ENCODE measurements at places on chromosomes 16 and 17.

GRCh38 chr17:50181591-50182560, 16.1 kb downstream of the SGCA start:
- DNase-seq: no peak

DNA sequence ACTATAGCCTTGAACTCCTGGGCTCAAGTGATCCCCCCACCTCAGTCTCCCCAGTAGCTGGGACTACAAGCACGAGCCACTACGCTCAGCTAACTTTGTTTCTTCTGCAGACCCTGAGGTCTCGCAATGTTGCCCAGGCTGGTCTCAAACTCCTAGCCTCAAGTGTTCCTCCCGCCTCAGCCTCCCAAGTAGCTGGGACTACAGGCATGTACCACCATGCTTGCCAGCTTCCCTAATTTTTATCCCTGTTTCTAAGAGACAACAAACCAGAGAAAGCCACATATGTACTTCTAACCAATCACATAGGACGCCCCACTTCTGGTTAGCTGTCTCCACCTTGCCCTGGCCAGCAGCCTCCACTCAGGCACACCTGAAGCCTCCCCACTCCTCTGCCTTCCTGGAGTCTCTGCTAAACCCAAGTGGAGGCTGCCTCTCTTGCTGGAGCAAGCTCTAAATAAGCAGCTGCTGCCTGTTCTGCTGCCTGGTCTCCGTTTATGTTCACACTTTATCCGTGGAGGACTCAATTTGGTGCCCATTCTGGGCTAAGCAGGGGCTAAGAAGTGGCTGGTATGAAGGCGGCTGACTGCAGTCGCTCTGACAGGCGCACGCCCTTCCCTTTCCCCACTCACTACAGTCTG, 24.7 kb downstream of the NSMCE1 start:
- no peak for DNase-seq

DNA sequence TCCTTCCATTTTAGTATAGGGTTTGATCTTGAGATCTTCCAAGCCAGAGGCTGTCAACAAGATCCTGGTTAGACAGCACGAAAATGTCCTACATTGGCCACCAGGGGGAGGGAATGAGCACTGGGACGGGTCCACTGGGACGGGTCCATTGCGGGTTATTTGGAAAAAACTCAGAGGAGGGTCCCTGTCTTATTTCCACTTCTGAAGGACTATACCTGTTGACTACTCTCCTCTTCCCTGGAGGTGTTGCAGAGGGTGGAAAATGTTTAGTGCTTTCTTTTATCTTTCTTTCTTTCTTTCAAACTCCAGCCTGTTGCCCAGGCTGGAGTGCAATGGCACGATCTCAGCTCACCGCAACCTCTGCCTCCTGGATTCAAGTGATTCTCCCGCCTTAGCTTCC, 2.5 kb downstream of the TTLL6 start:
- no peak for DNase-seq

GRCh38 chr16:48503336-48503735, 106.6 kb downstream of the N4BP1 start:
- DNase-seq: no peak

DNA sequence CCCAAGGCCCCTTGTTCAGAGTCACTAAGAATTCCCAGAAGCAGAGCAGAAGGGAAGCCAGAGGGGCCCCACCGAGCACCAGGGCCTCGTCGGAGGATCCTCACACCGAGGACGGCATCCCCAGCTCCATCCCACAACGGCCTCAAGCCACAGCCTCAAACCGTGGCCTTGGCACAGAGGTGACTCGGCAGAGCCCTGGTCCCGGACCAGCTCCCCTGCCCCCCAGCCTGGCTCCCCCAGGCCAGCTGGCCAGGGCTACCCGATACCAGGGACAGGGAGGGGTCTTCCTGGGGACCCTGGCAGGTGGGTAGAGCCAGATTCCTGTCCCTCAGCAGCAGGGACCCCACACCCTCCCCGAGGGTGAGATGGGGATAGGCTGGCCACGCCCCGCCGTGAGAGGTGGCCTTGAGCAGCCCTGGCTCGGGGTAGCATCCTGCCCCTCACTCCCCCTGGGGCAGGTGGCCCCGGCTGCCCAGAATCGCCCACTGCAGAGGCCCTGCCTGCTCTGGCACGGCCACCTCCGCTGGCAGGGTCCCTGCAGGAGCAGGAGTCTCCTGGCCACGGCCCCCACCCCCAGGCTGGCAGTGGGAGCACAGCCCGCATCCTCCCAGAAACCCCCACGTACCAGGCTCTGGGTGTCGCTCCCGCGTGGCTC, 5.6 kb upstream of the PVALEF start:
- no peak for DNase-seq

- DNase-seq: no peak
Observed at GRCh38 chr17:77598241-77598620, 360.3 kb upstream of the TNRC6C start.

DNA sequence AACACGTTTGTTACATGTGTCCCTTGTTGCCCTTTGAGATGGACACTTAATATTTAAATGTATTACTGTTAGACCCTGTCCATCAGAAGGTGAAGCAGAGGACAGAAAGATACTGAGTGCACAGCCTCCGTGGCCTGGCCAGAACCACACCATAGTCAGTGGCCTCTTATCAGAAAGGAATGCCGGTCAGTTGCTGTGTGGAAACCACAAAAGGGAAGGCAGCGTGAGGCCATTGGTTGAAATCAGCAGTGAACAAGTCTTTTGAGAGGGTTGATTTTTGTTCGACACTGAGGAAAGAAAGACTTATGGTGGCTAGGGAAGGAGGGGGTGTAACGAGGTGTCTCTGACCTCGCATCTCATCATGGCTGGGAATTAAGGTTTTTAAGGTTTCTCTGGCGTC, 85.4 kb upstream of the CLEC18A start:
- DNase-seq: peak; percentile 78

GRCh38 chr16:66273644-66274334, 92.7 kb upstream of the CDH5 start:
- DNase-seq: no peak

DNA sequence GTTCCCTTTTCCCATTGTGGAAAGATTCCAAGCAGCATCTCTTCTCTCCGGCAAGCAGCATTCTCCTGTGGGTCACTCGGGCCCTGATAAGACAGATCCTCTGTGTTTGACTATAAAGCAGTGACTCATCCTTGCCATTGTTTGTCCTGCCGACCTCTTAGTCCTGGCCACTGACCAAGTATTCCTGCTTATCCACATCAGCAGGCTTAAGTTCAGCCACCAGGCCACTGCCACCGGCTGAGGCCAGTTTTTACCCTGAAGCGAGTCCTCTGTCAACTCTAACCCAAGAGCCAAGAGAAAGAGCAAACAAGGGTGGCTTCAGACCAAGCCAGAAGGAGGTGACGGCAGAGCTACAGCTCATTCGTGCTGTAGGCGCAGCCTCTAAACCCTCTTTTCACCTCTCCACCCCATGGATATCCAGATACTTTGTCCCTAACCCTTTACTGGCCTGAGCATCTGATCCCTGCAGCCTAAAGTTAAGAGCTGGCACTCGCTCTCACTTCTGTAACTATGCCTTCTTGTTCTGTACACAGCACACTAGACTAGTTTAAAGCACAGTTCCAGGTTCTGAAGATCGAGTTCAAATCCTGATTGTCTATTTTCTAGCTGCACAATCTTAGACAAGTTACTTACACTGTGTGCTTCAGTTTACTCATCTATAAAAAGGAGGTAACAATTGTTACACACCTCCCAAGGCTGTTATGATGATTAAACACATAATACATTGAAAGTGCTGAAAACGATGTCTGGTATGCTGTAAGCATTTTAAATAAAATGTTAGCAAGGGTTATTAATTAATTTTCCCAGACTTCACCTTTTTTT, 31.0 kb downstream of the SOX9 start:
- DNase-seq: peak; percentile 98

DNA sequence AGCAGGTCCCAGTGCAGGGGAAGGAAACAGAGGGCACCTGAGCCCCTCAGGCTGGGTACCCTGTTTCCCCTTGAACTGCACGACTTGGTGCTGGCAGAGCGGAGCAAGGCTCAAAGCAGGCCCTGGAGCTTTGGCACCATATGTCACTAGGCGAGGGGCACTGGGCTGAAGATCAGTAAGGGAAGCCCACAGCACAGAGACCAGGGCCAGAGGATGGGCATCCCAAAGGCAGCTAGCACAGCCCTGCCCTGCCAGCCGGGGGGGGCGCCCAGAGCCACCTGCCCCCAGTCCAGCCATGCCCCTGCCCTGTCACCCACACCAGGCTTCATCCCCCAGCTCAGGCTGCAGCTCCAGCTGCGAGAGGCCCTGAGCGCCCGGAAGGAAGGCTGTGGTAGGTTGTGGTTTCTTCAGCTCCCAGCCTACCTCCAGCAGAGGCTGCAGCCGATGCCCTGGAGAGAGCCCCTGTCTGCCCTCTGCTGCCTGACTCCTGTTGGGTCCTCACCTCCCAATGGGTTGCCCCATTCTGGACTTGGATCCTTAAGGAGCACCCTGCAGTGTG, 10.9 kb downstream of the NHERF1 start:
- DNase-seq: no peak

GRCh38 chr16:5490499-5490898, 392.9 kb upstream of the EEF2KMT start:
- peak; percentile 16 for DNase-seq

GRCh38 chr17:17736205-17737183, 55.2 kb downstream of the RAI1 start:
- no peak for DNase-seq

DNA sequence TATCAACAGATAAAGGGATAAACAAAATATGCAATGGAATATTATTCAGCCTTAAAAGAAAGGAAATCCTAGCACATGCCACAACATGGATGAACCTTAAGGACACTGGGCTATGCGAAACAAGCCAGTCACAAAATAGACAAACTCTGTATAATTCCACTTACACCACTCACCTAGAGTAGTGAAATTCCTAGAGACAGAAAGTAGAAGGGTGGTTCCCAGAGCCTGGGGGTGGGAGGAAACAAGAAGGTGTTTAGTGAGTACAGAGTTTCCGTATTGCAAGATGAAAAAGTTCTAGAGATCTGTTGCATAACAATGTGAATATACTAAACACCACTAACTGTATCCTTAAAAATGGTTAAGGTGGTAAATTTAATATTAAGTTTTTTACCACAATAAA, 10.0 kb downstream of the SPOP start:
- DNase-seq: no peak

DNA sequence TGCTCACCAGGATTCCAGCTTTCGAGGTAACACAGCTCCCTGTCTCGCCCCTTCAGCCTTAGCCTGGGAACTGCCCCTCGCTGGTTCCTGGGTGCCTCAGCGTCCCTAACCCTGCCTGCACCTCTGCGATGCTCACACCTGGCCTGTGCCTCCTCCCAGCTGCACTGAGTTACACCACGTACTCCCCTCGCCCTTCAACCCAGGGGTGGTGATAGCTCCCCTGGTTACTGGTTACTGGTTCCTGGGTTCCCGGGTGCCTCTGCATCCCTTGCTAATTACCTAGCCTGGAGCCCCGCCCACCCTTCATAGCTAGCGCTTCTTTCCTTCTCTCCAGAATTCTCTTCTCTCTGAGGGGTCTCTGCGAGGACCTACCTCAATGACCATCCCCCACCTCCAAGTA, 65.3 kb upstream of the PLCG2 start:
- DNase-seq: no peak

DNA sequence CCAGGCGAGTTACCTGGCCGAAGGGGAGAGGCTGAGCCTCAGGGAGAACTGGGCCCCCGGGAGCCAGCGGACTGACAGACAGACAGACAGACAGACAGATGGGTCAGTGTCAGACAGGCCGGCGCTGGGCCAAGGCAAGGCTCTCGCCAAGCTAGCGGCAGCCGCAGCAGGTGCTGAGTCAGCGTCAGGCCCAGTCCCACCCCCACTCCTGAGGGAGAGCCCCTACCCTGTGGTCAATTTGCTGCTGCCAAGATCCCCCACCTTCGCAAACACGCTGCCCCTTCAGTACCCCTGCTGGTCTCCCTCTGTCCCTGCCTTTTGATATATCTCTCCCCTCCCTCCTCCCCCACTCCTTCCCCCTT, 1.5 kb downstream of the FGF11 start:
- peak; percentile 50 for DNase-seq

DNA sequence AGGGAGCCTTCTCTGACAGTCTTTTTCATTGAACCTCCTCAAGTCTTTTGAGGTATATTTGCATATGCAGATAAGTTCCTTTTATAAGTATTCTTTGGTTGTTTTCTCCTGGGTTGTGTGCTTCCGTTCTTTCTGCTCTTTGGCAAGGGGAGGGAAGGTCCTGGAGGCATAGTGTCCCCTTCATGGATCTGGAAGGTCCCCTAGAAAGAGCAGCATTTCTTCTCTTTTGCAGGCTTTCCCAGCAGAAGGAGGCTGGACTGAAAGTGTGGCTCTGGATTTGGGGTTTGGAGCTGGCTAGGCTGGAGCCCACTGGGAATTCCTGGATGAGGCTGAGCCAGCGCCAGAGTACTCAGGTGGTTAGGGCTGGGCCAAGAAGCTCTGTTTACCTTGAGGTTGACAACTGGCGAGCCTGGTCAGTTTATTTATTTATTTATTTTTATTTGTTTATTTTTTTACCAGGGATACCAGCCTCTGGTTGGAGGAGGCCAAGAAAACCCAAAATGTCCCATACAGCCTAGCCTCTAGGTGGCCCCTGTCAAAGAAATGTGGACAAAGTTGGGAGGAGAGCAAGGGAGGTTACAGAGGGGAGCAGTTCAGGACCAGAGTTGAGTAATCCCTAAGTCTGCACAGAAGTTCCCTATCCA, 5.4 kb upstream of the TOP2A start:
- DNase-seq: no peak

- no peak for DNase-seq
Observed at GRCh38 chr16:56262551-56263245, 71.4 kb downstream of the GNAO1 start.

GRCh38 chr16:12773221-12773620, 30.5 kb downstream of the CPPED1 start:
- DNase-seq: no peak

DNA sequence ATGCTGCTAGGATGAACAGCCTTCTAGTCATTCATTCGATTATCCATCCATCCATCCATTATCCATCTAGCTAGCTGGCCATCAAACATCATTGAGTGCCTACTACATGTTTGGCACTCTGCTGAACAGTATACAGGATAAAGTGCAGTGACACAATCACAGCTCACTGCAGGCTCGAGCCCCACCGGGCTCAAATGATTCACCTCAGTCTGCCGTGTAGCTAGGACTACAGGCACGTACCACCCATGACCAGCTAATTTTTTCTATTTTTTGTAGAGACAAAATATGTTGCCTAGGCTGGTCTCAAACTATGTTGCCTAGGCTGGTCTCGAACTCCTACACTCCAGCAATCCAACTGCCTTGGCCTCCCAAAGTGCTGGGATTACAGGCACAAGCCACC, 50.0 kb downstream of the SSH2 start:
- DNase-seq: no peak

- no peak for DNase-seq
Observed at GRCh38 chr17:79404136-79404911, 206.5 kb downstream of the RBFOX3 start.

DNA sequence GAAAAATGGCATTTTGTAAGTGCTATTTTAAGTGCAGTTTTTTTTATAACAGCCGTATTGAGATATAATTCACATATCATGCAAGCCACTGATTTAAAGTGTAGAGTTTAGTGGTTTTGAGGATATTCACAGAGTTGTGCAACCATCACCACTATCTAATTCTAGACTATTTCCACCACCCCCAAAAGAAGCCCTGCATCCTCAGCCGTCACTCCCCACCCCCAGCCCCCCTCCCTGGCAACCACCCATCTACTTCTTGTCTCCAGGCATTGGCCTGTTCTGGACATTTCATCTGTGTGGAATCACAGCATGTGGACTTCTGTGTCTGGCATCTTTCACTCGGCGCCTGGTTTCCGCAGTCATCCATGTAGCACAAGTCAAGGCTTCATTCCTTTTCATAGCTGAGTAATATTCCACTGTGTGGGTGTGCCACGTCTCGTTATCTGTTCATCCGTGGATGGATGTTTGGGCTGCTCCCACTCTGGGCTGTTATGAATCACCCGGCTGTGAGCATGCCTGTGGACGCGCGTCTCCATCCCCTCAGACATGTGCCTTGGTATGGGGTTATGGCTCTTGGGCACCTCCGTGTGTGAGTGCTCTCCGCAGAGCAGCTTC, 138.4 kb upstream of the CIBAR2 start:
- no peak for DNase-seq

All from RCC 7860 (cell line).